ENCODE measurements at places on chromosomes 11 and 22.

GRCh38 chr22:47201186-47201995 lies 438.9 kb downstream of the TBC1D22A start:
- no peak for DNase-seq

DNA sequence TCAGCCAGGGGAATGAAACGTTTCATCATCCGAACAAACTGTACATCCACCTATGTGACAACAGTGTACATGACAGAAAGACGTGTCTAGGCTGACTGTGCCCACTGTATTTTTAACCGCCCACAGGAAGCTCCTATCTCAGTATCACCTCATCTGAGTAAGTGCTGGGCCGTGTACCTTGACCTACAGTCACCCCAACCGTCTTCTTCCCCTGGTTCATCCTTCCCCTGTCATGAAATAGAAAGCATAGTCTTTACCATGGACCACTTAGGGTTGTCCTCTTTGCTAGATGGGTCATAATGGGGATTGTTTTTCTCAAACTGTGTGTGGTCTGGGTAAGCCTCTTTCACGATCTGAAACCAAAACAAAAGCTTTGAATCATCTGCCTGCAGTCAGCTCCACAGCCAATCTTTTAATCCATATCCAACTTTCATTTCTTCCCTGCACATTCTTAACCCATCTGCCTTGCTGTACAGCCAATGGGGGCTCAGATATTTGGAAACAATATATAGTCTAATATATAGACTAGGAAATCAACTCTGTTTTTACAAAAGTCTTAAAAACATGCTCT lies 4.2 kb downstream of the THYN1 start:
- DNase-seq, result no peak

DNA sequence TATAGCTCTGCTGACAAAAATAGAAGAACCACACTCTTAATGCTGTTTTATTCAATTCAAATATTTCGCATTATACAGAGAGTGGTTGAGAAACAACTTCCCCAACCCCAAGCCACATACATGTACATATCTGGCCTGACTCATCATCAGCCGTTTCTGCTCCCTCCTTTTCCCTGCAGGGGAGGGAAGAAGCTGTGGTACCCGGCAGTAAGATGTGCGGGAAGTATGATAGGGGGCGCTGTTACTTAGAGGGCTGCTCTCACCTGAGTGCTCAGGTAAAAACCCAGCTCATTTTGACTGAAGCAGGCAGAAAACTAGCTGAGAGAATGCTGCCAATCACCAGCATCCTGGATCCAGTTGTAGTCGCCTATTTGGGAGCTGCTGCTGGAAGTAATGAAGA lies 85.5 kb downstream of the NELL1 start:
- DNase-seq, result no peak

GRCh38 chr11:8111636-8112035 lies 30.6 kb downstream of the TUB start:
- no peak for DNase-seq

GRCh38 chr11:106086135-106086534 lies 8.7 kb downstream of the AASDHPPT start:
- no peak for DNase-seq

- DNase-seq, result no peak
Observed at GRCh38 chr22:39183991-39184585, 31.6 kb upstream of the CBX7 start.

GRCh38 chr11:79333355-79333754 lies 107.5 kb downstream of the TENM4 start:
- DNase-seq, result no peak

DNA sequence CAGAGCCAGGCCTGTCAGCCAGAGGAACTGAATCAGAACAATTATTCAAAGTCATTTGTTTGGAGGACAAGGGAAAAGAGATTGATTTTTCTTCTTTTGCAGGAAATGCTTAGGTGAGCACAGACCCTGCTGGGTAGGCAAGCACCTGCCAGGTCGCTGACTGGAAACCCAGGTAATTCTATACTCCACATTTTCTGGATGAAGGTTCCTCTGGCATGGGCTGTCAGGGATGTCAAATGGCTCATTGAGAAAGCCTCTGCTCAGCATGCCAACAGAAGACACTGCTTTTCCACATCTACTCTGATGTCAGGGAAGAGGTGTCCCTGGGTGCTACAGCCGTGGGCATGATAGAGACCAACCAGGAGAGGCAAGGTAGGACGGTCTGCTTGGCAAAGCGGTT lies 166.7 kb upstream of the SYN3 start:
- no peak for DNase-seq

DNA sequence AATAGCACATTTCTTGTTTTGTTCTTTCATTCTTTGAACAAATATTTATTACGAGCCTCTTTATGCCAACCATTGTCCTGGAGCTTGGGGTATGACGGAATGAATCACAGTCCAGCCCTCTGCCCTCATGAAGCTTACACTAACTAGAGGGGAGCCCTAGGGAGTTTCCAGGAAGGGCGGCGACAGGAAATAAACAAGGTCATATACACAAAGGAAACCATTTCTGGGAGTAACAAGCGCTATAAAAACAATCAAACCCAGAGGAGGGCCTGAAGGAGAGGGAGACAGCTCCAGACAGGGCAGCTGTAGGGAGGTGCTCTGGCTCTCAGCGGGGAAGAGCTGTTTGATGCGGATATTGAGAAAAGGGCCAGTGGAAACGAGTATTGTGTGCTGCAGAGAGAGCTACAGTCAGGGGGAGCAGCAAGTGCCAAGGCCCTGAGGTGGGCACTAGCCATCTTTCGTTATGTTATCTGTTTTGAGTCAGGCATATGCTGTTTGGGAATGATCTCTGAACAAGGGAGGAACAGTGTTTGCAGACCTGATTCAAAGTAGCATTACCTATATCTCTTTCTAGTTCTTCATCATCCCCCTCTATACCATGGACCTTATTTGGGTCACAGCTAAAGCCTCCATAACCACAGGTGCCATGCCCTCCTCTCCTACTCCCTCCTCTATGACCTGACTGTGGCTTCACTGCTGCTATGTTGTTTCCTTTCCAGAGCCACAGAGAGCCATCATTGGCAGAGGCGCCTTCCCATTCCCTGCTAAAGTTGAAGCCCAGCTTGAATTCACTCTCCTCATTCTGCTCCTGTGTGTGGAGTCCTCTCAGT lies 15.3 kb upstream of the ZBTB16 start:
- DNase-seq, result no peak

Data from naive thymus-derived CD8-positive, alpha-beta T cell (primary cell).